B cell (primary cell): ENCODE measurements at places on chromosomes 4 and X. TPM values are rescaled to one million over a fixed set of nuclear protein-coding genes. Genes with fewer than 3 reads are reported as not detected.

- no peaks in the 10 kb centered on the region for H3K36me3 ChIP-seq
- H3K4me3 ChIP-seq: no peak overlapping the region
- no peak overlapping the region for H3K27ac ChIP-seq
- no peaks in the 10 kb centered on the region for H3K27me3 ChIP-seq
- no peaks in the 10 kb centered on the region for H3K4me1 ChIP-seq
- DNase-seq: no peak
These were observed 50.2 kb upstream of the TMEM150C start for GRCh38 chr4:82611982-82612381.

DNA sequence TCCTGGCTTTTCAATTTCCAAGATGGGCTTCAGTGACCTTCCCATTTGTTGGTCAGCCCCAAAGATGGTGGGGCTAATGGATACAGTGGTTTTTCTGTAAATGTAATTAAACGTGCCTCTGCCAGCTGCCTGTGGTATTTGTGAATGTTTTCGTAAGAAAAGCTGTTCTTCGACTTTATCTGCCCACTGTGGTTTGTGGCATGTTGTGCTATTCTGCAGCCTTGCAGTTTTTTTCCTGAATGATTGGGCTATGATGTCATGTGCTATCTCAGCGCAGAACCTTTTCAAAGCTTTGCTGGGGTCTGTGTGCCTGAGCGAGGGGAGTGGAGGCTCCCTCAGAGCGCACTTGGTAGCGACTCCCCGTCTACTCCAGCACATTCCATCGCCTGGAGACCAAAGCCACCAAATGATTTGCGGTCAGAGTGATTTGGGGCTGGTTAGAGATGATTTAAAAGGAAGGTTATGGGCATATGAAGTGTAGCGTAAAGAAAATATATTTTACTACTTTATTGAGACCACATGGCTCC lies 137.5 kb downstream of the PALLD start:
- peaks cover 44% of the 10 kb centered on the region for H3K27me3 ChIP-seq
- no peak overlapping the region for H3K4me3 ChIP-seq
- H3K27ac ChIP-seq: no peak overlapping the region
- H3K4me1 ChIP-seq: peaks cover 9% of the 10 kb centered on the region

- DNase-seq: no peak
- H3K4me1 ChIP-seq: no peaks in the 10 kb centered on the region
- no peak overlapping the region for H3K4me3 ChIP-seq
- H3K27me3 ChIP-seq: no peaks in the 10 kb centered on the region
- no peak overlapping the region for H3K27ac ChIP-seq
These were observed 1.5 kb downstream of the MSANTD1 start for GRCh38 chr4:3250438-3250955.

GRCh38 chr4:68342134-68342533 lies 7.8 kb downstream of the YTHDC1 start:
- DNase-seq: no peak
- H3K36me3 ChIP-seq: peaks cover 8% of the 10 kb centered on the region
- peaks cover 32% of the 10 kb centered on the region for H3K4me1 ChIP-seq
- no peak overlapping the region for H3K27ac ChIP-seq

Gene ZBTB49
- 4.2 and 7.0 TPM in 2 replicates for polyA plus RNA-seq

Gene FDCSP
- polyA plus RNA-seq: not detected in 2 replicates

Gene NWD2
- not detected in 2 replicates for polyA plus RNA-seq
